ENCODE measurements at places on chromosomes 11 and 22.
A peak's percentile ranks its signal among the peaks of the same experiment; 100 is the strongest.

- no peak for DNase-seq
Observed at GRCh38 chr11:35553021-35553420, 27.6 kb upstream of the PAMR1 start.

- no peak for DNase-seq
Observed at GRCh38 chr11:58830673-58831301, 13.7 kb downstream of the GLYATL2 start.

- no peak for DNase-seq
Observed at GRCh38 chr11:65051398-65051858, 6.9 kb downstream of the NAALADL1 start.

- no peak for DNase-seq
Observed at GRCh38 chr22:28703436-28703835, 23.8 kb upstream of the TTC28 start.

- DNase-seq, result peak; percentile 37
Observed at GRCh38 chr11:108592591-108593213, 866 bp downstream of the EXPH5 start.

- DNase-seq, result peak; percentile 21
Observed at GRCh38 chr11:28836285-28837081, 728.3 kb downstream of the METTL15 start.

- no peak for DNase-seq
Observed at GRCh38 chr11:45411228-45411946, 125.2 kb upstream of the SYT13 start.
